Stimulated activated CD8-positive, alpha-beta memory T cell treated with anti-CD3 and anti-CD28 coated beads, Interleukin-4, amount 100 ng/mL, for 1 hour (primary cell): ENCODE measurements at places on chromosomes 13 and 19.

GRCh38 chr13:90500569-90500968, 846.9 kb upstream of the MIR17HG start:
- no peak for DNase-seq

DNA sequence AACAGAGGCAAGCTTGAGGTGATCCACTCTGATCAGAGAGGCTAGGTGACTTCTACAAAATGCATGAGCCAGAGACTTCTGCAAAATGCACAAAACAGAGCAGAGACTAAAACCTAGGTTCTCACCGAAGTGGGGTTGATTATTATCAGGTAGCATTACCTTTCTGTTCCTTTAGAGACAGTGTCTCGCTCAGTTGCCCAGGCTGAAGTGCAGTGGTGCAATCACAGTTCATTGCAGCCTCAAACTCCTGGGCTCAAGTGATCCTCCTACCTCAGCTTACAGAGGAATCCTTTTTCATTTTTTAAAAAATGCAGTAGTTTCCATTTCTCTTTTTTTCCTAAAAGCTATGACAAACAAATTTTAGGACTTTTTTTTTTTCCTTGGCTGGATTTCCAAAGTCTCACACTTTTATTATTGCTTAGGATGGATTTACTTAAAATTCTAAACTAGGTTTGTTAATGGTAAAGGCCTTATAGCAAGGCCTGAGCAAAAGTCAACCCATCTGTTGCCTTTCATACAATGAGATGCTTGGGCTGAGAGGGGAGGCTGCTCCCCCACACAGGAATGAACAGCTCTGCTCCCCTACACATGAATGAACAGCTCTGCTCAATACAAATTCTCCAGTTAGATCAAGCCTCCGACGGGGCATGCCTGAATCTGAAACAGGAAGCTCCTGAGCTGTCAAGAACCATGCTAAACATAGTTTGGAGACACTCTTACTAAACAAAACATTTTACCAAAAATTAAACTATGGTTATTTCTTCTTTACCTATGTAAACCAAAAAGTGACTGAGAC, 18.8 kb upstream of the TNFRSF19 start:
- no peak for DNase-seq

GRCh38 chr19:850221-850978, 1.7 kb upstream of the ELANE start:
- no peak for DNase-seq

- no peak for DNase-seq
Observed at GRCh38 chr19:1285737-1286360, at the start of gene EFNA2. TSS of gene EFNA2 (plus strand) at chr19:1285873. CDS start at chr19:1286169, 296 bp downstream.

DNA sequence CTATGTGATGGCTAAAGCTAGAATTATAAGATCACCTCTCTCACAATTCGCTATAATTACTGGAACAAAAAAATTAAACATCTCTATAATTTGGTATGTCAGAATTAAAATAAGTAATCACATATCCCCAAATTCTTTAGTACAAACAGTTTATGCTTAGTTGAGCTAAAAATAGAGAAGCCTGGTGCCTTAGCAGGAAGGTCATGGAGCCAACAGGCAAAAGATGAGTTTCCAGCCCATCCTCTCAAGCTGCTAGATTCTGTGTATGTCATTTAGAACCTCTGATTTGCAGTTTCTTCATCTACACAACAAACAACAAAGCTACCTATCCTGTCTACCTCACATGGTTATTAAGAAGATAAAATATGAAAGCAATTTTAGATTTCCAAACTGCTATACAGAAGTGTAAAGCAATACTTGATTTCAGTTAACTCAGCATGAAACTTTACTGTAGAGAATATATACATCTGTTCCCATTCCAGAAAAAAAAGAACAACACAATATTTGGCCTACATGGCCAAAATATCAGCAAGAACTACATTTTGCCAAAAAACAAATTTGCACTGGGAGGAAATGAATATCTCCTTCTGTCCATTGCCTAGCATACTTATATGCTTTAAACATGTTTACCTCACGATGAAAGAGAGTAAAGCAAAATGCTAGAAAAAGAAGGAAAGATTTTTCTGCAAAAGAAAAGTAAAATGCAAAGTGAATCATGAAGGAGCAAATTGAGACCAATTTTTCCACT, 294.0 kb upstream of the MIR17HG start:
- no peak for DNase-seq

- DNase-seq = no peak
Observed at GRCh38 chr13:39530916-39531315, 72.1 kb downstream of the LHFPL6 start.

GRCh38 chr19:4063369-4064148, 3.1 kb downstream of the ZBTB7A start:
- DNase-seq = no peak

GRCh38 chr13:20049558-20050473, 91.3 kb downstream of the ZMYM2 start:
- no peak for DNase-seq

- no peak for DNase-seq
Observed at GRCh38 chr19:19304186-19304965, 15.9 kb downstream of the SUGP1 start.

- no peak for DNase-seq
Observed at GRCh38 chr19:12187625-12188024, 24.7 kb downstream of the ZNF136 start.

DNA sequence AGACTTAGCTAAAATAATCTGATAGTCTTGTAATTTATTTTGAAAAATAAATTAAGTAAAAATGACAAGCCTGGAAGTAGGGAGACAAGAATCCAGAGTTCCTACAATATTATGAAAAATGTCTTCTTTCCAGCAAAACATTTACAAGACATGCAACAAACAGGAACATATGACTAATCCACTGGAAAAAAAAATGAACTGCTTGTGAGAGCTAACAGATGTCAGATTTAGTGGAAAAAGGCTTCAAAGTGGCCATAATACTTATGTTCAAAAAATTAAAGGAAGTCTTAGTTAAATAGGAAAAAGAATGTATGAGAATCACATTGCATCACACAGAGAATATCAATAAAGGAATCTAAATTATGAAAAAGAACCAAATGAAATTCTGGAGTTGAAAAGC, 2082.0 kb upstream of the PCDH20 start:
- DNase-seq = no peak

DNA sequence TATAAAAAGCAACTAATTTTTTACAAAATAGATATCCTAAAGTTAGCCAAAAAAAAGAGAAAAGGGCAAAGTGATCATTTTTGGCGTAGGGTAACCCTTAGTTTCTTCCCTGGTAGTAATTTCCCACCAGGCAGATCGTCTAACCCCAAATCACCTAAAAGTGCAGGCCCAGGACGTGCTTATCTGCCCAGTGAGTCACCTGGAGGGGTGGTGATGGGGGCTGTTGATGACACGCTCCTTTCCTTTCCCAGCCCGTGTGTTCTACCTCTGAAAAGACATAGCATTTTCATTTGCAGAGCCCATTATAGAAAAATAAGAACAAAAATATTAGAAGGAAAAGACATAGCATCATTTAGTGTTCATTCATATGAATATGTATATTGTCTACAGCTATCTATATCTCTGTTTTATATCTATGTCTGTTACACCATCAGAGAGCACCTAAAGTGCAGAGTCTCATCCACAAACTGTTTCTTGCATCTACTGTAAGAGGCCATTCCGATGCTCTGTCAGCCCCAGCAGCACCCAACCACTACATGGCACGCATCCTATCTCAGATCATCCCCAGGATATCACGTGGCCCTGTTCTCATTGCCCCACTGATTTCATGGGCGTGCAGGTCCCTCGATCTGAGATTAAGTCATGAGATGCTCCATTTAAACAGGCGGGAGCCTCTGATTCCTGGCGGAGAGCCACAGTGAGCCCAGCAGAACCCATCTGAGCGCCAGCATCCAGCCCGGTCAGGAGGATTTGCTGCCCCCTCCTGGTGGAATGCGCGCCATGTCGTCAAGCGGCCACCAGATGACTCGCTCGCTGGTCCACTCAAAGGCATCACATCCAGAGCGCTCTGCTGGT, 8.5 kb upstream of the LILRB3 start:
- peak; percentile 78 for DNase-seq

DNA sequence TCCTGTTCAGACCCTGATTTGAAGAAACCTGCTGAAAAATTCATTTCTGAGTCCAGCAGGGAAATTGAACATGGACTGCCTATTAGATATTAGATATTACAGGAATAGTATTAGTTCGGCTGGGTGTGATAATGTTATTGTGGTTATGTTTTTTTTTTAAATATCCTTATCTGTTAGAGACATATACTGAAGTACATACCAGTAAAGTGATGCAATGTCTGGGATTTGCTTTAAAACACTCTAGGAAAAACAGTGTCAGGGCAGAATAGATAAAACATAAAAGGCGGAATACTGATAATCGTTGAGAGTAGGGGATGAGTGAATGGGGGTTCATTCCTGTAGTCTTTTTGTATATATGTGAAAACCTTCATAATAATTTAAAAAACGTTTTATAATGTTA, 28.7 kb upstream of the AMER2 start:
- DNase-seq = no peak

- no peak for DNase-seq
Observed at GRCh38 chr13:50998326-50998725, 88.7 kb downstream of the RNASEH2B start.

DNA sequence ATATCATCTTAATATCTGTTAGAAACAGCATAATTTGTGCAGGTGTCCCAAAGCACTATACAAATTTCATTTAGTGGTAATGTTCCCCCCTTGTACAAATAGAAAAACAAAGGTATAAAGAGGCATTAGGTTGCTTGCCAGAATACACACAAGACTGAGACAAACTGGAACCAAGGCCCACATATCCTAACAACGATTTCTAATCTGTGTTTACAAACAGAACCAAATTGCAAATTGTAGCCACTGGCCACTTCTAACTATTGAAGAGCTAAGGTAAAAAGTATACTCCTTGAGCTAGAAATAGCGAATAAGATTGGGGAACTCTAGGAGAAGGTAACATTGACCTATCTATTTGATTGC, 526.1 kb downstream of the KLF12 start:
- DNase-seq = no peak

GRCh38 chr19:5484398-5485285, 29.4 kb downstream of the ZNRF4 start:
- no peak for DNase-seq

DNA sequence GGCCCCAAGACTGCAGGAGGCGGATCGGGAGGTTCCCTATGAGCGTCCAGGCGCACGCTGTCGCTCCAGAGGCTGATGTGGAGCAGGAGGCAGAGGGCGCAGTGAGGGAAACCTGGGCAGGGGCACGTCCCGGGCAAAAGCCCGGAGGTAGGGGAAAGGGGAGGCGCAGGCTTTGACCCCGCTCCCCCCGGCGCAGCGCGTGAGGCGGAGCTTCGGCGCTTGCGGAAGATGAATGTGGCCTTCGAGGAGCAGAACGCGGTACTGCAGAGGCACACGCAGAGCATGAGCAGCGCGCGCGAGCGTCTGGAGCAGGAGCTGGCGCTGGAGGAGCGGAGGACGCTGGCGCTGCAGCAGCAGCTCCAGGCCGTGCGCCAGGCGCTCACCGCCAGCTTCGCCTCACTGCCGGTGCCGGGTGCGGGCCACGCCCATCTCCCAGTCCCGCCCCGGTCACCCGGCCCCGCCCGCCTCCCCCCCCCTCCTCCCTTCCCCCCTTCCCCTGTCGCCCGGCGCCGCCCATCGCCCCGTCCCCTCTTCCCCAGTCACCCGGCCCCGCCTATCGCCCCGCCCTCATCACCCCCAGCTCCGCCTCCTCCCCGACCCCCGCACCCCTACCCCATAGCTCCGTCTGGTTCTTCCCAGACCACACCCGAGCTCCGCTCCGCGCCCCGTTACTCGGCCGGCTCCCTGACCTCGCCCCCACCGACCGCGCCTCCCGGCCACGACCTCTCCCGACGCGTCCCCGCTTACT, 4.1 kb downstream of the HMG20B start:
- DNase-seq = no peak

DNA sequence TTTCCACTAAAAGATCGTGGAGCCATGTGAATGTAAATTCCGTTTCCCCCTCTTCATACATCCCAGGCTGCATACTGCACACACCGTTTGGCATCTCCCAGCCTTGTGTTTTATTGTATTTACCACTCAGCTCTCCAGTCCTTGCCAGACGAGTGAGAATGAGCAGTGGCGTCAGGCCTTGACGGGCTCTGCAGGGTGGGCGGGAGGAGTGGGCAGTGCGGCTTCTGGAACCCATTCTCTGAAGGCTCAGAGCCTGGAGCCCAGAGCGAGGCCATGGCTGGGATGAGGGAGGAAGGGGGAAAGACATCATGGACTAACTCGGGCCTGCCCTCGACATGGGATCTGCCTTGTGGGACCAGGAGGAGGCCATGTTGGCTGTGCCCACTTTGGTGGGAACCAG, 25.1 kb downstream of the BICRA start:
- DNase-seq = no peak

- no peak for DNase-seq
Observed at GRCh38 chr19:35009424-35010415, 9.6 kb downstream of the GRAMD1A start.

- no peak for DNase-seq
Observed at GRCh38 chr13:79477968-79478367, 3.0 kb upstream of the NDFIP2 start.

- no peak for DNase-seq
Observed at GRCh38 chr13:102261809-102262208, 140.0 kb downstream of the FGF14 start.

GRCh38 chr13:110047496-110047895, 259.5 kb downstream of the COL4A1 start:
- DNase-seq = no peak

DNA sequence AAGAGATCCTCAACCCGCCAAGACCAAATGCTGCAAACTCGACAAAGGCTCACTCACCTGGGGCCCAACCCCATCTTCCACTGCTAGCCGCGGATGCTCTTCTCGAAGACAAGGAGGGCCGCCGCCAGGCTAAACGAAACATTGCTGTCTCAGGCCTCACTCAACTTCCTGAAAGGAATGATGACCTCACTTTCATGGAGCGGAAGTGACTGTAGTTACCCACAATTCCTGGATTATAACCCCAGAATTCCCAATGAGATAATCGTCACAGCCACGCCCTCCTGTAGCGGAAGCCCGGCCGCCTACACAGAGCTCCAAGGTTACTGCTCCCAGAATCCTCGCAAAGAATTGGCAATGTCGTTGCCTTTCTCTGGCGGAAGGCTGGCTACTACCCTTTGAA, 10.5 kb upstream of the ZNF112 start:
- no peak for DNase-seq
